ENCODE measurements at places on chromosomes 2 and 18.

GRCh38 chr18:68874361-68874760 lies 76.5 kb downstream of the CCDC102B start:
- DNase-seq = no peak

DNA sequence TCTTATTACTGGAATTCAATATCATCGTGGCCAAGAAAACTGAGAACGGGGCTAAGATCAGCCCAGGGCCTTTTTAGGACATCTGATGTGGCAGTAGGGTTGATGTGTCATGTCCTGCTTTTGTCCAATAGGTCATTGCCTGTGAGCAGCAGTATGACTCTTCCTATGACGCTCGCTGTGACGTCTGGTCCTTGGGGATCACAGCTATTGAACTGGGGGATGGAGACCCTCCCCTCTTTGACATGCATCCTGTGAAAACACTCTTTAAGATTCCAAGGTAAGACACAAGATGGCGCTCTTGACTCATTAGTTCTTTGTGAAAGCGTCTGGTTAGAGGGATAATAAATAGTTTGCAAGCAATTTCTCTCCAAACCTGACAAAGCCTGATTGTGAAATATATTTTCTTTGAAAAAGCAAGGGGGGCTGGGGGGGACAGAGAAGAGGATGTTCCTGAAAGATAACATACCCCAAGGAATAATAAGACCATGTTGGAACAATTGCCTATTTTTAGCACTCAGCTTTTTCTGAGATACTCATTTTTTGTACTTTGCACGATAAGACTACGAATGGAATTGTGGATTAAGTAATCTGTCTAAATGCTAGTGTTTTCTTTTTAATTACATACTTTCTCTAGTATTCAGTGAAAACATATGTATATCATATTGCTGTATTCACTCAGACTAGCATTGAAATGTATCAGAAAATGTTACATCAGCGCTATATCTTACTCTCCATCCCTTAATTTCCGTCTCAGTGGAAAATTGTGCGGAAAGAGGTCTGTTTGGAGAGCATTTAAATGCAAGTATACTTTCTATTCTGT lies 58.1 kb downstream of the MYO3B start:
- DNase-seq = peak; percentile 66

GRCh38 chr2:218245214-218245613 lies 15.6 kb upstream of the GPBAR1 start:
- DNase-seq = no peak

GRCh38 chr2:72112981-72113846 lies 34.4 kb downstream of the CYP26B1 start:
- no peak for DNase-seq

GRCh38 chr2:98746426-98746825 lies 15.5 kb upstream of the MGAT4A start:
- DNase-seq = no peak

DNA sequence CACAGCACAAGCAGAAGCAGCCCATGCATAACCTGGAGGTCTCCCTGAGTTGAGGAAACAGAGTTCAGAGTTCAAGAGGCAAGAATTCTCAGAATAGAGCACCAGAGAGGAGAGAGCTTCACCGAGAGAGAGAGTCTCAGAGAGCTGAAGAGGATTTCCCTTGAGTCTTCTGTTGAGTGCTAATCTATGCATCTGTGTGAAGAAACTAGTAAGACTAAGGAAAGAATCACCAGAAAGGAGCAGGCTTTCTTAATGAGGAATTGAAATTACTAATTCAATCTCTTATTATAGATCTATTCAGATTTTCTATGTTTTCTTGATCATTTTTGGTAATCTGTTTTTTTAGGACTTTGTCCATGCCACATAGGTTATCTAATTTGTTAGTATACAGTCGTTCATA lies 89.3 kb upstream of the CTAGE1 start:
- no peak for DNase-seq

- DNase-seq = no peak
Observed at GRCh38 chr2:136104977-136105376, 13.0 kb downstream of the CXCR4 start.

DNA sequence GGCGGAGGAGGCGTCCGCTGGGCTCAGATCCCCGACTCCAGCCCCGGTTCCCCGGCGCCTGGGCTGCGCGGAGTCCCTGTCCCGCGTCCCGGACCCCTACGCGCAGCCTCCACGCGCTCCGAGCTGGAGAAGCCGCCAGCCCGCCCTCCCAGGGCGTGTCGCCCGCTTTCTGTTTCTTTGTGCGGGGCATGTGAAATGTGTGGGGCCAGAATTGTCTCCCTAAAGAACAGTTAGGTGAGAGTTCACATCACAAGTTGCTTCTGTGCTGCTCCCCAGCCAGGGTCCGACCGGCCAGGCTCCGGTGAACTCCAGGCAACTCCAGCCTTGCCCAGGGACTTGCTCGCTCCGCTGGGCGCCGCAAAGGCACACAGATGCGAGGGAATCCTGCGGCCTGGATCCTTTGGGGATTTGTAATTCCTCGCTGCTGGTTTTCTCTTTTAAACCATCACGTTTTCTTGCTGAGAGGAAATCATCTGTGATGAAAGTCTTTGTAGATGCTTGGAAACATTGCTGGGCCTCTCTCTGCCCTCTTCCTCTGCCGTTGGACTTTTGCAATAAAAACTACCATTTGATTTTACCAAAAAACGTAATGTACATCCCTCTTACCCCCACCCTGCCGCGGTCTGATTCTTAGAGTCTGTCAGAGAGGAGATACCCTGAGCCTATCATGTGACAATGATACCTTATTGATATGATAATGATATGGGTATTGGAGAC lies 631 bp downstream of the GYPC start:
- DNase-seq = peak; percentile 34

DNA sequence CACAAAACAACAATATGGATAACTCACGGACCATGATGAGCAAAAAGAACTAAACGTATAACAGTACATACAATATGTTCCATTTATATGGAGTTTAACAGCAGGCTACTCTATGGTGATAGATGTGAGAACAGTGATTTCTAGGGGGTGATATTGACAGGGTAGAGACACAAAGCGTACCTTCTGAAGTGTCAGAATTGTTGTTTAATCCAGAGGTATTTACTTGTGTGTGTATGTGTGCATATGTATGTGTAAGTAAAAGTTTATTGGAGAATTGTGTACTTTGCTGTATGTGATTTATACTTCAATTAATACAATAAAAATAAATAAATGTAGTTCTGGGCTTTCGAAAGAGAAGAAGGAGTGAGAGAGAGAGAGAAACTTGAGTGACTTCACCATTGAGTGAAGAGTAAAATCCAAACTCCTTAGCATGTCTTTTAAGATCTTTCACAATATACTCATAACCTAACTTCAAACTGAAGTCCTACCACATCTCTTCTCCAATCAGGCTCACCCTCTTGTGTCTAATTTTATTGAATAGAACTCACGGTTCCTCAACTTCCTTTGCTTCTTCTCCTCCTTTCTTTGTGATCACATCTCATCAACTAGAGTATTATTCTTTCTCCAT lies 126.0 kb upstream of the KLF7 start:
- no peak for DNase-seq

- DNase-seq = peak; percentile 22
Observed at GRCh38 chr2:42812899-42813479, 20.6 kb upstream of the HAAO start.

GRCh38 chr18:28189400-28190239 lies 12.7 kb upstream of the CDH2 start:
- peak; percentile 50 for DNase-seq

DNA sequence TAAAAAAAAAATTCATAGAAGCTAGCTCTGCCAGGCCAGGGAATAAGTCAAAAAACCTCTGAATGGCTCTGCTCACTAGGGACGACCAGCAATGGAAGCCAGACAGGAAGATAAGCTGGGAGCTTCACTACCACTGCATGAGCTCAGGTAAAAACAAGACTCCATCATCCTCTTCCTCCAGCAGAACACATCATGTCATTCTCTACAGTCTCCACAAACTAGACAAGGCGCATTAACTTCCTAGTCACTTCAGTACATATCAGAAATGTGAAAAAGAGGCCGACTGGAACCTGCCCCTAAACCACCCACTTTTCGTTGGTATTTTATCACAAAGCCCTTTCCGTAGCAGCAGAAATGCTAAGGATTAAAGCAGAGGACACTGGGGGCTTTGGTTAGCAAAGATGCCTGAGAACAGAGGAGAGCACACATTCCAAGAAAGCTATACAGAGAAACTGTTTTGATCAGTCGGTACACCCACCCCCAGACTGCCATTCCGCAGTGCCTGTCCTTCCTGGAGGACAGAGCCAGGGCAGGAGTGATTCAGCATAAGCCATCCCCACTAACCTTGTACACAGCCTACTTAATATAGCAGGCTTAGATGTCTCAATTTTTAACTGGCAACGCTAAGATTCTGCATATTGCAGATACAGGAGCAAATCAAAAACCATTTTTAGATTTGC lies 53.4 kb downstream of the AAK1 start:
- DNase-seq = no peak

DNA sequence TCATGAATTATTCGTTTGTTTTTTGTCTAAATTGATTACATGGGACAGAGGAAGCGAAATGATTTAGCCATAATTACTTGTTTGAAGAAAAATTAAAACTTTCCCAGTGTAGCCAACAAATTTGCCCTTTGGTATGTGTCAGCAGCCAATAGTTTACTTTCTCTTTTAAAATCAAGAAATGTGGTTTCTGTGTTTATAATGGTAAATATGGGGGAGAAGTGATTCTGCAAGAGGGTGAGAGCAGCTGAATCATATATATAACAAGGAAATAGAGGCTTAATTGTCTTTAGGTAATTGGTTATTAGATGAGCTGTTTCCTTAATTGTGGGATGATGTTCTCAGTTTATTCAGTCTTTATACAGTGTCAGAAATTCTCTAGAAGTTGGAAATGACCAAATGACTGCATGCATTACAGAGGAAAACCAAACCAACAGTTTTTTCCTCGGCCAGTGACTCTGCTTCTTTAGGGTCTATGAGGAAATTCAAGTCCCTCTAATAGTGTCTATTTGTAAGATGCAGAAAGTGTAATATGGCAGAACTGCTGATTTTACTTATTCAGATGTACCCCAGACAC lies 132.9 kb downstream of the AGPS start:
- DNase-seq = no peak

DNA sequence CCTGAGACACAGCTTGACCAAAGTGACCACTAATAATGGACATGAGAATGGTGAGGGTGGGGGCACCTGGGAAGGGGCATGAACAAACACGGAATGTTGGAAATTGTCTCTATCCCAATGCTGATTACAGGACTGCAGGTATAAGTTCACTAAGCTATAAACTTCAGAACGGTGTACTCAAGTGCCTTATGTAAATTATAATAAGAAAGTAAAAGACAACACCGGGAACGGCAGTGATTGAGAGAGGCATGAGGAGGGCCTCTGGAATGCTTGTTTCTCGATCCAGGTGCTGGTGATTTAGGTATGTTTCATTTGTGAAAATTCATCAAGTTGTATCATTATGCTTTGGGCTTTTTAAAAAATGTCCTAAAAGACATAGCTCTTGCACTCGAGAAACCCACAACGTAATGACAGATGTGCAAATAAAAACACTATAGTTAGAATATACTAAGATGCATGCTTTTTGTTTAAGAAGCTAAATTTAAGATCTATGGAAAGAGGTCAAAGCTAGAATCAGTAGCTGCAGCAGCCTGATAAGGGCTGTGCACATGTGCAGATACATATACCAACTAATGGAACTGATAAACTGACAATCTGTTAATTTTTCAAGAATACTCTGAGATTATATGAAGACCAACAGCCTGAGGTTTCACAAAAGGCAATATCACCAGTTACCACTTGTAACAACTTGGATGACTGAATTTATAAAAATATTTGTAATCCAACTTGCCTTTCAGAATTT lies 7.6 kb downstream of the HIBCH start:
- no peak for DNase-seq

DNA sequence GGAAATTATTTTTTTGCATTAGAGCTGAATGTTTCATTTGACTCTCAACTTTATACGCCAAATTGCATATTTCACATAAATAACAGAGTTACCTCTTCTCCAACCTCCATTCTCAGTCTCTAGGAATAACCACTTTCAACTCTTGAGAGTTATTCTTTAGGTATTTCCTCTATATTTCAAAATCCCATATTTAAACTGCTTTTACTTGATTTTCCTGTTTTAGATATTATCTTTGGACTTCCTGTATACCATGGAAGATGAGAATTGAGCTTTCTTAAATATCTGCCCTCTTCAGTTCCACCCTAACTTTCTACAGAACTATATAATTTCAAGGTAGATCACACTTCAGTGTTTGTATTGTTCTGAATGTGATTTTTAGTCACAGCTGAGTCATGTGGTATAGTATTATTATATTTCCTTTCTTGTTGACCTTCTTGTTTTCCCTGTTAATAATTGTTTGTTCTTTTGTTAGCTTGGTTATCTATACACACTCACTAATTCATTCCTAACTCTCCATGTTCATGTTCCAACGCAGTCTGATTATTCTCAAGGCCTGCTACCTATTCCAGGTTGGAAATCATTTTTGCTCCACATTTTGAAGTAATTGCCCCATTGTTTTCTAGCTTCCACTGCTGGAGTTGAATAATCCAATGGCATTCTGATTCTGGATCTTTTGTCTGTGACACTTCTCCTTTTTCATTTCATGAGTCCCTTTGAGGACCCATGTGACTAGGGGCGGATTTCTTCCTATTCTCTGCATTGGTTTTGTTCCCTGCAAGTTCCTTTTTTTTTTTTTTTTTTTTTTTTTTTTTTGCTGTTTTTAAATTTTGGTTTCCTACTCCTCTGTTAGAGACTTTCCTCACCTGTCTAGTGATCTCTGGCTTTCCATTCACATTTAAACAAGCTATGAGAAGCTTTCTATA lies 156.8 kb upstream of the RBMS1 start:
- no peak for DNase-seq

DNA sequence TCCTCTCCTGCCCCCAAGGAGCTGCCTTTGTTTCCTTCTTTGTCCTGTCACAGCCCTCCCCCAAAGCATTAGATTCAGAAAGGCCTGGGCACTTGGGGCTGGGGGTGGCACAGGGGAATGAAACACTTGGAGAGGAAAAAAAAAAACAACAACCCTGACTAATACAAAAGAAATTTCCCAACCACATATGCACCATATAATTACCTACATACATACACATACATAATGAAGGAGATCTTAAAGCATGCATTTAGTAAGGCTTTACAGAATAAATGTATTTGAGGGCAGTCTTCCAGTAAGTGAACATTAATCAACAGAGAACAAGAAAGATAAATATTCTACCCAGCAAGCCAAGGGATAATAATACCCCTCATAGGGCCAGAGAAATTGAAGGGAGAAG lies 70.0 kb upstream of the PPP1CB start:
- no peak for DNase-seq

DNA sequence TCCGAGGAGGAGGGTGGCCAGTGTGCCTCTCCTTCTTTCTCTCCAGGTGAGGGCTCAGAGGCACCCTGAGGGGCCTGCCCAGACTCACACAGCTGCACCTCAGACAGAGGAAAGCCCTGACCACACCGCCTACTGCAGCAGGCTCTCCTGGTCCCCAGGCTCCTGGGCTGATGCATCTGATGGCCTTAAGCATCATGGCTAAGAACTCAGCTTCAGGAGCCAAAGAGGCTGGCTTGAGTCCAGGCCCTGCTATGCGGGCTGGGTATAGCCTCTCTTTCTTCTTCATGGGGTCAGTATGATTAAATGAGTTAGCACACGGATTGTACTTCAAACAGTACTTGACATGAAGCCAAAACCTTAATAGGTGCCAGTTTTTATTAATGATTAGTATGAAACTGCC lies 89.6 kb downstream of the TGFA start:
- no peak for DNase-seq

GRCh38 chr2:99338029-99338585 lies 918 bp downstream of the EIF5B start:
- DNase-seq = no peak

- DNase-seq = no peak
Observed at GRCh38 chr2:217946051-217946450, 56.7 kb downstream of the TNS1 start.

GRCh38 chr2:22829791-22830190 lies 555.2 kb upstream of the KLHL29 start:
- DNase-seq = no peak

All from HEK293T (cell line).